ENCODE measurements at places on chromosomes 7 and 10.

DNA sequence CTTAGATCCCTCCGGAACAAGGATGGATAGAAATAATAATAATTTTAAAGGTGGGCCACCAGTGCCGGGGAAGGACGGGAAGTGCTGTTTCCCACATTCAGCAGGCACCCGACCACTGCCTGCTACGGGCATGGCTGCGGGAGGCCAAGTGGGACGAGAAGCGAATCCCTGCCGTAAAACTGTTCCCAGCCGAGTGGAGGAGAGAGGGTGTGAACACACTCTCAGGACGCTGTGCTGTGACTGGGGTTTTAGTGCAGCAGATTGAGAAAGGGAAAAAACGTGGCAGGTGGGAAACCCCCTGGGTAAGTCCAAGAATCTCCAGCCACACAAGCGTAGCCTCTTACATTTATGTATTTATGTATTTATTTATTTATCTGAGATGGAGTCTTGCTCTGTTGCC is 158.8 kb downstream of the DNAJB6 start:
- DNase-seq = no peak

DNA sequence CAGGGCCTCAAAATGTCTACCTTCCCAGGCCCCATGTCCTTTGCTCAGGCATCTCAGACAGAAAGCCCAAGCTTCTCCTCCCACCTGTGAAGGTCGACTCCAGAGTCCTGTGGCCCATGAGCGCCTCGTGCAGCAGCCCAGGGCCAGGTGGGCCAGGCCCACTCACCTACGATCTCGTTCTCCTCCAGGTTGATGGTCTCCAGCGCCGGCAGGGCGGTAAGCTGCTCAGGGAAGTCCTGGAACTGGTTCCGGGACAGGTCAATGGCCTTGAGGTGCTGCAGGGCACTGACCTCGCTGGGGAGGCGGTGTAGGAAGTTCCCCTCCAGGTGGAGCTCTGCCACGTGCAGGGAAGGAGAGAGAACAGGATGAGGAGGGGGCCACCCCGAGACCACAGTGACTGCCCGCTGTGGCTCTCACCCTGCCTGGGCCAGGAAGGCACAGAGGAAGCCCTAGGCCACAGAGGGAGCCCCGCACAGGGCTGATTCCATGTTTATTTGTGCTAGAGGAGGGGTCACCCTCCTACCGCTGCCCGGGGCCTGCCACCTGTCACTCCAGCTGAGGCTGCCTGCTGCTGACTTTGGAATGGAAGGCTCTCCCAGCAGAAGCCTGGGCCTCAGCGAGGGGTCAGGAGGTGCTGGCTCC is 40.0 kb upstream of the NPFFR1 start:
- DNase-seq = no peak

GRCh38 chr7:45203459-45203858 is 45.9 kb downstream of the RAMP3 start:
- DNase-seq = no peak

DNA sequence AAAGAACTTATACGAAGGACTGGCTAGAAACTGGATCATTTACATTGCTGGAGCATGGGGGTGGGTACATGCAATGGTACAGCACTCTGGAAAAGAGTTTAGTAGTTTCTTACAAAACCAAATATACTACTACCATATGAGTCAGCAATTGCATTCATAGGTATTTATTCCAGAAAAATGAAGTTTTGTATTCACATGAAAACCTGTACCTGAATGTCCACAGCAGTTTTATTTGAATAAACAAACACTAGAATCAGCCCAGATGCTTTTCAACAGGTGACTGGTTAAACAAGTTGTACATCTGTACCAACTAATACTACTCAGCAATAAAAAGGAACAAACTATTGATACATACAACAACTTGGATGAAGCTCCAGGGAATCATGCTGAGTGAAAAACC is 3.4 kb downstream of the SCIN start:
- DNase-seq = no peak

DNA sequence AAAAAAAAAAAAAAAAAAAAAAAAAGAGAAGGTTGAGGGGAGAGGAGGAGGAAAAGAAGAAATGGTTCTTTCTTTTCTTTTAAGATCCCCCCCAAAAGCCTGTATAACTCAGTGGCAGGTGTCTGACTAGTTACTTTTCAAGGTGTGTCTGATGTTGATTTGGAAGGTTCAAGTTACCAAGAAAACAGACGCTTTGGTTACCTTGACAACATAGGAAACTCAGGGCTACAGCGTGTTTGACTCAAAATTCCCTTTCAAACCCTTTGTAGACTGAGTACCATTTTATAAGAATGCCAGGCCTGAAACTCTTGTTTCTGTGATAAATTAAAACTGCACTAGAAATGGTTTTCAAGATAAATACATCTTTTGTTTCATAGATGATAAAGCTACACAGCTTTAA is 286.8 kb downstream of the SKIDA1 start:
- DNase-seq = no peak

DNA sequence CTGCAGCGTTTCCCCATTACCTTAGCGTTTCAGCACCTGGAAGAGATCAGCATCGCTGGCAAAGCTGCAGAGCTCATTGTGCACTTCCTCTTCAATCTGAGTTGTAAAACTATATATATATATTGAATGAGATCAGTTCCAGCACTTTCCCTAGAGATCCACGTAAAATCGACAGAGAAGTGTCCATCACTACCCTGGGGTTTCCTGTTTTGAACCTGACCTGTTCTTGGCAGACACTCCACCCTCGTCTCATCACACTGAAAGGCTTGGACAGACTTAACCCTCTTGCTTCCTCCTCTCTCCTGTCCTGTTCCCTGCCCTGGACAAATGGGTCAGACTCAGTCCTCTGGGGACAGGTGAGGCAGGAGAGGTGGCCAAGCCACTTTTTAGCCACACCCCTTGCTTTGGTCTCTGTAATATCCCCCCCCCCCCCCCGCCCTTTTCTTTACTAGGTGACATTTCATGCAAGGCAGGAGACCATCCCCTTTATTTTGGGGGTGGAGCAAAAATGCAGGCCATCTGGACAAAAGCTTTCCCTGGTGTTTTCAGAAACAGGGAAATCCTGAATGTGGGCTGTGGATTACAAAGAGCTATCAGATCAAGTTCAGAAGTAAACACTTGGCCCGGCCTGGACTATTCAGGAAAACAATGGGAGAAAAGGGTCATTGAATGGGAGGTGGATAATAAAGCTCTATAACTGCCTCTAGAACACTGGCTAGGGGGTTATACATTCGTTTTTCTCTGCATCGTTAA is 83.7 kb upstream of the KDM7A start:
- no peak for DNase-seq

- DNase-seq = no peak
Observed at GRCh38 chr7:49670991-49671390, 102.4 kb upstream of the VWC2 start.

Data from stimulated activated CD8-positive, alpha-beta memory T cell treated with anti-CD3 and anti-CD28 coated beads, Interleukin-15, amount 100 ng/mL, for 1 hour (primary cell).